HEK293T (cell line): ENCODE measurements at places on chromosomes 2 and 18.

GRCh38 chr2:205681401-205682238, 681 bp upstream of the NRP2 start:
- DNase-seq: peak; percentile 31

DNA sequence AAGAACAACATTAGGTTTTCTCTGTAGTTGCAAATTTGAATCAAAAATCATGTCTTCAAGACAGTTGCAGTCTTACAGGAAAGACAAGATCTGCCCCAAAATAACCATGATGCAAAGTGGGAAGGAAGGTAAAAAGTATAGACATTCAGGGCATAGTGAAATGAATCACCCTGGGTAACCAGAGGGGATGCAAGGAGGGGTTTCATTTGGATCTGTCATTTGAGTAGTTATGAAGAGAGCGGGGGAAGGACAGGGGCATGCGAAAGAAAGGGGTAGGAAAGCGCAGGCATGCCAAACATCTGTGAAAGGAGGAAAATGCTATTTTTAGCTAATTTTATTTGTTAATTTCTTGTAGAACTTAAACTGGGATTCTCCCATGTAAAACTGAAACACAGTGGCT, 219.1 kb upstream of the BOD1L2 start:
- no peak for DNase-seq

DNA sequence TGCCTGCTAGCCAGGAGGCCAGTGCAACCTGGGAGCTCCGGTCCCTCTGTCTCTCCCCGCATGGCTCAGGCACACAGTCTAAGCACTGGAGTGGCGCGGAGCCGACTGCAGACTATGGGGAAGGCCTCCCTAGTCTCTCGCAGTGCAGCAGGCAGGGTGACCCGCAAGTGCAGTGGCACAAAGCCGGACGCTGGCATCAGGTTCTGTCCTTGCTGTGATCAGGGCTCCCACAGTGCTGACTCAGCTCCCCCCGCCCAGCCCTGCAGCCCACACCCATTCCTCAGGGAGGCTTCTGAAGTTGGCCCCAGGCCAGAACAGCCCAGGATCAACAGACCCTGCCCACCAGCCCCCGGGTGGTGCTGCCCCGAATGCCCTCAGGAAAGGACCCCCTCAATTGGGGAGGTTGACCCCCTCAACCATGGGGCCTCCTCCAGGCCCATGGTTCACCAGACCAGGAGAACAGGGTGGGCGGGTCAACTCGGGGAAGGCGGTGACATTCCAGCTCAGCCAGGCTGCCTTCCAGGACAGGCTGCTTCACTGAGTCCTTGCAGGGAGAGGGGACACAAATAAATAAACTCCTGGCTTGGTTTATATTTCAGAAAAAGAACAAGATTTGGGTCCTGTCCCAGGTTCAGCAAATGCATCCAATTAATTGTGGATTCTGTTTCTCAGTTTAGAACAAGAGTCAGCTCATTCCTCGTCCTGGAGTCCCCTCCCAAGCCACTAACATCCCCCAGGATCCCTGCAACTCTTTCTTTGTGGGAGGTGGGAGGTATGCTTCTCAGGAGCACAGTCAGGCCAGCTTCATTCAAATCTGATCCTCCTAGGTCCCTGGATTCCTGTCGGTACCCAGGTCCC, 12.2 kb downstream of the BIN1 start:
- peak; percentile 34 for DNase-seq

- no peak for DNase-seq
Observed at GRCh38 chr2:173008786-173009185, 66.9 kb upstream of the MAP3K20 start.

DNA sequence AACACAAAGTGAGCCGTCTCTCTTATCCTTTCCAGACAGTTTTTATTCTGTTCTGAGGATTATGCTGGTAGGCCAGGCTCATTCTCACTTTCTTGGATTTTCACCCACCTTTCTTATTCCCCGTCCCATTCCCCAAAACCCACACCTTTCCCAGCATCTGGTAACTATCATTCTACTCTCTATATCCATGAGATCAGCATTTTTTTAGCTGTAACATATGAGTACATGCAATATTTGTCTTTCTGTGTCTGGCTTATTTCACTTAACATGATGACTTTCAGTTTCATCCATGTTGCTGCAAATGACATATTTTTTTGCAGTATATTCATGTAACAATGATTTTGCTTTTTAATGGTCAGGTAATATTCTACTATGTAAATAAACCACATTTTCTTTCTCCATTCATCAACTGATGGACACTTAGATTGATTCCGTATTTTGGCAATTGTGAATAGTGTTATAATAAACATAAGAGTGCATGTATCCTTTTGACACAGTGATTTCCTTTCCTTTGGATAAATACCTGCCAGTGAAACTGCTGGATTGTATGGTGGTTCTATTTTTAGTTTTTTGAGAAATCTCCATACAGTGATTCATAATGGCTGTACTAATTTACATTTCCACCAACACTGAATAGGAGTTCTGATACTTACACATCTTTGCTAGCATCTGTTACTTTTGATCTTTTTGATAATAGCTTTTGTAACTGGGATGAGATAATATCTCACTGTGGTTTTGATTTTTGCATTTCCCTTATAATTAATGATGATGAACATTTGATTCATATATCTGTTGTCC, 289.3 kb downstream of the RPRM start:
- no peak for DNase-seq

GRCh38 chr2:176018708-176019107, 16.6 kb upstream of the LNPK start:
- DNase-seq: no peak

- peak; percentile 61 for DNase-seq
Observed at GRCh38 chr2:191245869-191246531, 796 bp downstream of the MYO1B start.

DNA sequence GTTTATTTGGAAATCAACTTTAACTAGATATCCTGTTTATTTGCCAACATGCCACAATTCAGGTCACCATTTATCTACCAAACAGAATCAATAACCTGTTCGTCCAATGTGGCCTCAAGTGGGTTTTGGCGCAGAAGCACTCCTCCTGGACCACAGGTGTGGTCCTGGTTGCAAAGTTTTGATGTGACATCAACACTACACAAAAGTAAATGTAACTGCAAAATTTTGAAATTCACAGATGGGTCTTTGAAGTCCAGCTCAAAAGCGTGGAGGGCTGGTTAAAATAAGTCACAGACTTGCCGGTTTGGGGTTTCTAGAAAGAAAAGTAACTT, 474 bp upstream of the GCA start:
- no peak for DNase-seq
